CD4-positive, alpha-beta T cell treated with Interleukin-6 for 4 hours (primary cell): ENCODE measurements at places on chromosomes 6 and 20.
A peak's percentile ranks its signal among the peaks of the same experiment; 100 is the strongest.

- peak; percentile 24 for DNase-seq
Measured at GRCh38 chr20:59518881-59519706, 85.2 kb upstream of the PHACTR3 start.

- DNase-seq: no peak
Measured at GRCh38 chr20:63772781-63773518, 33.4 kb downstream of the SLC2A4RG start.

GRCh38 chr20:11952639-11953038 lies 34.9 kb downstream of the BTBD3 start:
- DNase-seq: no peak

- no peak for DNase-seq
Measured at GRCh38 chr6:68776354-68776753, 141.3 kb downstream of the ADGRB3 start.

DNA sequence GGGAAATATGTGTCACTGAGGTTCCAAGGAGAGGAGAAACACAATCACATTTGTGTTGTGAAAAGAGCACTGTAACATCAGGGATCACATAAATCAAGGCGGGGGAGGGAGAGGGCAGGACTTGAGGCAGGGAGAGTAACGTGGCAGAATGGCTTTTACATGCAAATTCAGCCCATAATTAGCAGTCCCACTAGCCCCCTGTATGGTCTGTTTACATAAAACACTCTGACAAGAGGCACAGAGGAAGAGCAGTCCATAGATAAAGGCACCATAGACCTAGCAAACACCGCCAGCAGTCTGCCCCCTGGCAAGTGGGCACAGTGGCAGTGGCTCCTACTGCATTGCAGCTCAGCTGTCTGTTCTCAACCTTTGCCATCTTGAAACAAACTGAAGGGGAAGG lies 82.7 kb downstream of the LYRM2 start:
- DNase-seq: no peak

- DNase-seq: no peak
Measured at GRCh38 chr6:168102315-168102985, 23.4 kb upstream of the FRMD1 start.
